ENCODE measurements at places on chromosomes 1 and 21.
A peak's percentile ranks its signal among the peaks of the same experiment; 100 is the strongest.

DNA sequence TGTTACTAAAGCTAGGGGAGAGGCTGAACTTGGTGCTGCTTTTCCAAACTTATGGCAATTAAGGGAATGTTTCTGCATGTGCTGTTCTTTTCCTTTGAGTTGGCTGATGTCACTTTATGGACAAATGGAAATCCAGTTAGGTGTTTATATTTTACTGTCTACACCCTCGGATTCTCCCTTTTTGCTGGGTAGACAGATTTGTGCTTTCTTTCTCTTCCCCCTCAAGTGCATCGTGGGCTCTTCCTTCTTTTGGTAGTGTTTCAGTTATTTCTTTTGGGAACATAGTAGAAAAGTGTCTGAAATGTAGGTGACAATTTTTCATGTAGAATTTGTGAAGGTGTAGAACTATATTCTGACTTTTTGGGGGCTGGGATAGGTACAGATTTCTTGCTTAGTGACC lies 22.9 kb downstream of the SYT14 start:
- DNase-seq, result no peak

- DNase-seq, result no peak
Observed at GRCh38 chr1:45815667-45816458, 12.5 kb downstream of the MAST2 start.

GRCh38 chr1:245181158-245181517 lies 26.4 kb downstream of the KIF26B start:
- DNase-seq, result no peak

- no peak for DNase-seq
Observed at GRCh38 chr21:24298040-24298439, 1309.2 kb downstream of the MRPL39 start.

DNA sequence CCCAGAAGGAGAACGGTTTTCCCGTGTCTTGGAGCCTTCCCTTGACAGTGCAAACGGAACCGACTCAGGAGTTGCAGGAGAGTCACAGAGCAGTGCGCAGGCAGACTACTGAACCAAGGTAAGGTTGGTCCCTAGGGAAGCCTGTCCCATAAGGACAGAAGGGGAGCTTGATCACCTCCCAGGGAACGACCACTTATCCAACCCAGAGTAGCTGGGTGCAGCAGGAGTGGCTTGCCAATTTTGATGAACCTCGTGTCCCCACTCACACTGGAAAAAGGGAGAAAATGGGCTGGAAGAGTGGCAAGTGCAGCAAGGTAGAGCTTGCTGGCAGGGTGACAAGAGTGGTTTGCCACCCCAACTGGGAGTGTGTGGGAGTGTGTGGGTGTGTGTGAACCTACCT lies 95.1 kb downstream of the LIPI start:
- DNase-seq, result no peak

GRCh38 chr1:75548721-75549480 lies 62.0 kb downstream of the SLC44A5 start:
- no peak for DNase-seq

GRCh38 chr1:53190210-53190611 lies 6.4 kb upstream of the CPT2 start:
- DNase-seq, result no peak

GRCh38 chr1:38932571-38932970 lies 9.1 kb downstream of the RHBDL2 start:
- no peak for DNase-seq

- peak; percentile 71 for DNase-seq
Observed at GRCh38 chr21:33441489-33442477, 38.0 kb downstream of the TMEM50B start.

DNA sequence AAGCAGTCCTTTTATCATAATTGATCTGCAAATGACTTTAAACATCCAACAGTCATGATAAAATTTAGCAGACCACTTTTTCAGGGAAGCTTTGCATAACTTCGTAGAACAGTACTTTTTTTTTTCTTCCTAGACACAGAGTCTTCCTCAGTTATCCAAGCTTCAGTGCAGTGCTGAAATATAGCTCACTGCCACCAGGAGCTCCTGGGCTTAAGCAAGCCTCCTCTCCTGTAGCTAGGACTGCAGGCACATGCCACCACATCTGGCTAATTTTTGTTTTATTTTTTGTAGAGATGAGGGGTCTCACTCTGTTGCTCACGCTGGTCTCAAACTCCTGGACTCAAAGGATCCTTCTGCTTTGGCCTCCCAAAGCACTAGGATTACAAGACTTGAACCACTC lies 3.8 kb downstream of the F13B start:
- no peak for DNase-seq

- peak; percentile 53 for DNase-seq
Observed at GRCh38 chr1:158180741-158181576, at the start of gene CD1D. Gene CD1D, plus strand, starts transcription at chr1:158180895. Its CDS starts 207 bp downstream, at chr1:158181102.

DNA sequence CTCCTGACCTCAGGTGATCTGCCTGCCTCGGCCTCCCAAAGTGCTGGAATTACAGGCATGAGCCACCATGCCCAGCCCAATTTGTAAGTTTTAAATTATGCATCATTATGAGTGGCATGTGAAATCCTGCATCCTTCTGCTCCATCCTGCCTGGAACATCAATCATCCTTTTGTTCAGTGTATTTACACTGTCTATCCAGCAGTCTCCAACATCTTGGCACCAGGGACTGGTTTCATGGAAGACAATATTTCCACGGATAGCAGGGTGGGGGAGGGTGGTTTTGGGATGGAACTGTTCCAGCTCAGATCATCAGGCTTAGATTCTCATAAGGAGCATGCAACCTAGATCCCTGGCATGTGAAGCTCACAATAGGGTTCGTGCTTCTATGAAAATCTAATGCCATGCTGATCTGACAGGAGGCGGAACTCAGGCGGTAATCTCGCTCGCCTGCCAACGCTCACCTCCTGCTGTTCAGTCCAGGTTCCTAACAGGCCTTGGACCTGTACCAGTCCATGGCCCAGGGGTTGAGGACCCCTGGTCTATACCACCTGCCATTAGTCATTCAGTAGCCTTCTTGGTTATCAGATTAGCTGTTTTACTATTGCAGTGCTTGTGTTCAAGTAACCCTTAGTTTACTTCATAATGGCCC lies 22.2 kb upstream of the TCEA3 start:
- no peak for DNase-seq

GRCh38 chr1:173506437-173506836 lies 29.3 kb downstream of the PRDX6 start:
- DNase-seq, result no peak

DNA sequence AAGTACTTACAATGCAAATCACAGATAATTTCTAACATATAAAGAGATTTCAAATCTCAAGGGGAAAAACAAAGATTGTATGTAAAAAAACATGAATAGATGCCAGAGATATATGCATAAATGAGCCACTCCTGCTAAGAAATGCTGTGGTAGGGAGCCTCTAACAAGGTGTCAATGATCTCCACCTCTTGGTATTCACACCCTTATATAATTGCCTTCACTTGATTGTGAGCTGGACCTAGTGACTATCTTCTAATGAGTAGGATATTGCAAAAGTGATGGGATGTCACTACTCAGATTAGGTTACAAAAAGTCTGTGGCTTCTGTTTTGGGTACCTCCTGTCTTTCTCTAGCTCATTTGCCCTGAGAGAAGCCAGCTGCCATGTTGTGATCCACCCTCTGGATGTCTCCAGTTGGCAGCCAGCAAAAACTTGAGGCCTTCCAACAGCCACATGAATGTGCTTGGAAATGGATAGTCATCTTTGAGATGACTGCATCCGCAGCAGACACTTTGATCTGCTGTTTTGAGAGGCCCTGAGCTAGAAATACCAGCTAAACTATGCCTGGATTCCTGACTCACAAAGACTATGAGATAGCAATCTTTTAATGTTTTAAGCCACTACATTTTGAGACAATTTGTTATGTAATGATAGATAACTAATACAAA lies 196.1 kb upstream of the FGGY start:
- no peak for DNase-seq

GRCh38 chr1:205082431-205082830 lies 1.8 kb downstream of the TMEM81 start:
- DNase-seq, result no peak

DNA sequence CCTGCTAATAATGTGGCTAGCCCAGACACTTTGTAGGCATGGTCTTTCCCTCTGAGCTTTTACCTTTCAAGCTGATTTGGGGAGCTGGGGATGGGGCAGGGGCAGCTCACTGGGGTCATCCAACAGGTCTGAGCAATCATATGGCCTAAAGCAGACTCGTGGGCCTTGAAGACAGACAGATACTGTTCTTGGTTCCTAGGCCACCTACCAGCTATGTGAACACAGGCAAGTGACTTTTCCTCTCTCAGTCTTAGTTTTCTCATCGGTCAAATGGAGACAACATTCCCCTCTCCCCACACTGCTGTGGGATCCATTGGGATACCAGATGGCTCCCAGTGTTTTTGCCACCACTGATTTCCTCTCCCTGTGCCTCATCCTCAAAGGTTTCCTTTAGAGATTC lies 181.8 kb downstream of the RRAGC start:
- DNase-seq, result no peak

DNA sequence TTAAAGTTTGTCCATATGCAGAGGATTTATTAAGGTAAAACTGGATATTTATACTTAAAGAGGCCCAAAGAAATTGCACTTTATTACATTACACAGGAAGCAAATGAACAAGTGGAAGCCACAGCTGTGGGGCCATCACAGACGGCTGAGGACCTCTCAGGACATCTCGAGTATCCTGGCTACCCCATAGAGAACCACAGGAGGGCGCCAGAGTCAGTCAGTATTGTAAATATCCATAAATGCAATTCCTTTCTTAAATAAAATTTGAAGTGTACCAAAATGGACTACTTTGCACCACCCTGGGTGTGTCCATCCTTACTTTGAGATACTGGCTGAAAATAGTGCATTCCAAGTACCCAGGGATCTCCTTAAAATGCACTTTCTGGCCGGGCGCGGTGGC lies 257.2 kb downstream of the MRPL39 start:
- no peak for DNase-seq

DNA sequence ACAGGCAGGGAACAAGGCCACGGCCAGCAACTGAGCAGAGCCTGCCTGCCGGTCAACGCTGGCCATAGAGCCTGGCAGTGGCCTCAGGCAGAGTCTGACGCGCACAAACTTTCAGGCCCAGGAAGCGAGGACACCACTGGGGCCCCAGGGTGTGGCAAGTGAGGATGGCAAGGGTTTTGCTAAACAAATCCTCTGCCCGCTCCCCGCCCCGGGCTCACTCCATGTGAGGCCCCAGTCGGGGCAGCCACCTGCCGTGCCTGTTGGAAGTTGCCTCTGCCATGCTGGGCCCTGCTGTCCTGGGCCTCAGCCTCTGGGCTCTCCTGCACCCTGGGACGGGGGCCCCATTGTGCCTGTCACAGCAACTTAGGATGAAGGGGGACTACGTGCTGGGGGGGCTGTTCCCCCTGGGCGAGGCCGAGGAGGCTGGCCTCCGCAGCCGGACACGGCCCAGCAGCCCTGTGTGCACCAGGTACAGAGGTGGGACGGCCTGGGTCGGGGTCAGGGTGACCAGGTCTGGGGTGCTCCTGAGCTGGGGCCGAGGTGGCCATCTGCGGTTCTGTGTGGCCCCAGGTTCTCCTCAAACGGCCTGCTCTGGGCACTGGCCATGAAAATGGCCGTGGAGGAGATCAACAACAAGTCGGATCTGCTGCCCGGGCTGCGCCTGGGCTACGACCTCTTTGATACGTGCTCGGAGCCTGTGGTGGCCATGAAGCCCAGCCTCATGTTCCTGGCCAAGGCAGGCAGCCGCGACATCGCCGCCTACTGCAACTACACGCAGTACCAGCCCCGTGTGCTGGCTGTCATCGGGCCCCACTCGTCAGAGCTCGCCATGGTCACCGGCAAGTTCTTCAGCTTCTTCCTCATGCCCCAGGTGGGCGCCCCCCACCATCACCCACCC lies at the start of gene TAS1R3:
TSS of gene TAS1R3 (plus strand) at position 213 of the 898 bp plus-strand sequence. CDS start at position 279, 66 bp downstream.
- no peak for DNase-seq

GRCh38 chr1:68128157-68128556 lies 77.7 kb upstream of the DIRAS3 start:
- DNase-seq, result no peak

- no peak for DNase-seq
Observed at GRCh38 chr1:204577794-204578478, 61.7 kb downstream of the MDM4 start.

DNA sequence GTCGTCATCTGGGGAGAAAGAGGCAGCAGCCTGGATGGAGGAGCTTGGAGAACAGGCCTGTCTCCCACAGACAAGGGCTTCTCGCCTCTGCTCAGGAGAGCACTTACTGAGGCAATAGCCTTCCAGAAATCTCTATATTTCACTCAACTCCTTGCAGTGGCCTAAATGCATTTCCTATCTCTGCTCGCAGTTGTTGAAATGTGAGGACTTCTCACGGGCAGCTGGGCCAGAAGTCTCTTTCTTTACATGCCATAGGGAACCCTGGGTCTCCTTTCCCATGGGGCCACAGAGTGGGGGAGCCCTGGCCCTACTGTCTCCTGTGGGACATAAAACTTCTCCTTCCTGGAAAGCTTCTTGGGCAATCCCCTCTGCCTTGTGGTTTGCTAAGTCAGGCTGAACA lies 43.5 kb upstream of the KIF21B start:
- no peak for DNase-seq

GRCh38 chr1:227541796-227542152 lies 21.6 kb upstream of the ZNF678 start:
- DNase-seq, result no peak

- no peak for DNase-seq
Observed at GRCh38 chr21:44306936-44307704, 7.3 kb downstream of the PFKL start.

Measured in femur (tissue), 1 donor.